NCI-H748 treated with DMSO at 0.1 percent for 48 hours (cell line): ENCODE measurements at places on chromosomes 2 and 18.

GRCh38 chr2:40041422-40042382 is 262.6 kb upstream of the THUMPD2 start:
- DNase-seq = no peak

DNA sequence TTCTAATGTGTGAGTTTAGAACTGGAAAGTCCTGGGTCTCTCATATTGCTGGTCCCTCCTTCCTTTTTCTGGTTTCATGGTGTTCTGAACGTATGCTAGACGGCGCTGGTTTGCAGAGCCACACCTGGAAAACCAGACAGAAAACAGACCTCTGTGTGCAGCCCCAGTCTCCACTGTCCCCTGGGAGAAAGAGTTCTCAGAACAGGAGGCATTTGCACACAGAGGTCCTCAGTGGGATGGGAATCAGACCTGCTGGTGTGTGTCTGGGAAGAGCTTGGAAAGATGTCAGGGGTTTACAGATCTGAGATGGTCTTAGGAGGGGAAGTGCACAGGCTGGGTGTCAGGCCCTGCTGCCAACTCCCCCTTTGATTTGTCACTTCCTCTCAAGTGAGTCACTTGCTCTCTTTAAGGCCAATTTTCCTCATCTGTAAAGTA is 14.9 kb upstream of the MBP start:
- no peak for DNase-seq

GRCh38 chr2:206323486-206323885 is 49.0 kb downstream of the ZDBF2 start:
- no peak for DNase-seq

- DNase-seq = no peak
Measured at GRCh38 chr2:71166812-71167211, 36.4 kb downstream of the MPHOSPH10 start.

- peak; percentile 14 for DNase-seq
Measured at GRCh38 chr2:107806901-107807300, 19.8 kb upstream of the RGPD4 start.

DNA sequence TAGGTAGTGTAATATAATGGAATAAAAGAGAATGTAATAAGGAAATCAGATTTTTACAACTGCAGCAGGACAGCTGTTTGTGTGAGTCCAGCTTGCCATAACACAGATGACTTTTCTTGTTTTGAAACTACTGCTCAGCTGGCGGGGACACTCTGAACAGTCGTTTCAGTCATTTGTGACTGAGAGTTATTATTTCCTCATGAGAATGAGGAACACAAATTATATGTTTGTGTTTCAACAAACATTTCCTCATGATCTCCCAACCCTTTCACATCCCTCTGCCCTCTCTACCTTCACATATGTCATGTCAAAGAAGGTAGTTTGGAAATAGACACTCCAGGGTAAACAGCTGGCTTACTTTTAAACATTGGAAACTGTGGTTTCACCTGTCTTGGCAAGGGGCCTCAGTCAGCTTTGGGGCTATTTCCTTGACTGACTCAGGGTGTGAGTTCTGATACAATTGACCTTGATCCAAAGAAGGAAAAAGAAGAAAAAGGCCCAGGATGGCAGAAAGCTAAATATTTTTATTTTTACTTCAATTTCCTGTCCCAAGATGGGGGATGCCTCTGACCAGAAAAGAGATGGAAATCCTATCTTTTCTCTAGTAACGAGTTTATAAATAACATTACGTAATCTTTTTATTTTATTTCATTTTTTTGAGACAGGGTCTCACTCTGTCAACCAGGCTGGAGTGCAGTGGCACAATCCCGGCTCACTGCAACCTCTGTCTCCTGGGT is 593 bp downstream of the SP140L start:
- no peak for DNase-seq

- DNase-seq = no peak
Measured at GRCh38 chr18:74868461-74868860, 270.8 kb downstream of the ZNF407 start.

DNA sequence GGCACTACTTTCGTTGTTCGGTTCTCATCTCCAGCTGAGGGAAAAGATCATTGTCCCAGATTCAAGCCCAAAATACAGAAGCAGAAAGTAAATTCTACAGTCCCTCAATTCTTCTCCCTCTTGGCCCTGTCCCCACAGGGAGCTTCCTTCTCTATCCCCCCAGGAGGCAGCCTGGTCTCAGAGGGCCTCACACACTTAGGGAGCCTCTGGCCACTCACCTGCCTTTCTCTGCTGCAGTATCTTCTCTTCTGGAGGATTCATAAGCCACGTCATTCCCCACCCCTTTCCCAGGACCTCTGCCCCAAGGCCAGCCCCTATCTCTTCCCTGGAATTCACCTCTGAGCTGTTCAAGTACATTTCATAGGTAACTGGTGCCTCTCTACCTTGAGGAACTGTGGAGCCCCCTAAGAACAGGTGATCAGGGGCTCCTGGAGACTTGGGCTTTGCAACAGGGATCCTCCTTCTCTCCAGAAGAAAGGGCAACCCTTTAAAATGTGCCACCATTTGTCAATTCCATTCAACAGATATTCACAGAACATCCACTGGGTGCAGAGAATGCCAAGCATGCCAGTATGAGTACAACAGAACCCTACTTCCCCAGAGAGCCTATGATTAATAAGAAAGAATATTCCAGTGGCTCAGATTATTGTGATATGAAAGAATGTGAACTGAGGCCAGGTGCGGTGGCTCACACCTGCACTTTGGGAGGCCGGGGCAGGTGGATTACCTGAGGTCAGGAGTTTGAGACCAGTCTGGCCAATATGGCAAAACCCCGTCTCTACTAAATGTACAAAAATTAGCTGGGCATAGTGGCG is 72.9 kb downstream of the CIB4 start:
- DNase-seq = no peak

DNA sequence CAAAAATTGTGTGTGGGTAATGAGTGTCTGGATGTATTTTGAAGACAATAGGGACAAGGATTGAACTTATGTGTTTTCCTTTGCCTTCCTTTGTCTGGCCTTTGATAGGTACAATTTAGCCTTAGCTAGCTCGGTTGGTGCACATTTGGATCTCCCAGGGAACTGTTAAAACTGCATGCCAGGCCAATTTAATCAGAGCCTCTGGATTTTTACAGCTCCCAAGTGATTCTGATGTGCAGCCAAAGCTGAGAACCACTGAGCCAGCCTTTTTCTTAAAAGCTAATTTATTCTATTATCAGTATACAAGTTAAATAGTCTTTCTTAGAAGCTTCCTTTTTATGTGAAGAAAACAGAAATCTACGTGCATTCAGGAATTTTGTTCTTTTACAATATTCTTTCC is 25.0 kb downstream of the PLEK start:
- DNase-seq = no peak

GRCh38 chr2:227939271-227940027 is 68.0 kb downstream of the DAW1 start:
- DNase-seq = no peak

DNA sequence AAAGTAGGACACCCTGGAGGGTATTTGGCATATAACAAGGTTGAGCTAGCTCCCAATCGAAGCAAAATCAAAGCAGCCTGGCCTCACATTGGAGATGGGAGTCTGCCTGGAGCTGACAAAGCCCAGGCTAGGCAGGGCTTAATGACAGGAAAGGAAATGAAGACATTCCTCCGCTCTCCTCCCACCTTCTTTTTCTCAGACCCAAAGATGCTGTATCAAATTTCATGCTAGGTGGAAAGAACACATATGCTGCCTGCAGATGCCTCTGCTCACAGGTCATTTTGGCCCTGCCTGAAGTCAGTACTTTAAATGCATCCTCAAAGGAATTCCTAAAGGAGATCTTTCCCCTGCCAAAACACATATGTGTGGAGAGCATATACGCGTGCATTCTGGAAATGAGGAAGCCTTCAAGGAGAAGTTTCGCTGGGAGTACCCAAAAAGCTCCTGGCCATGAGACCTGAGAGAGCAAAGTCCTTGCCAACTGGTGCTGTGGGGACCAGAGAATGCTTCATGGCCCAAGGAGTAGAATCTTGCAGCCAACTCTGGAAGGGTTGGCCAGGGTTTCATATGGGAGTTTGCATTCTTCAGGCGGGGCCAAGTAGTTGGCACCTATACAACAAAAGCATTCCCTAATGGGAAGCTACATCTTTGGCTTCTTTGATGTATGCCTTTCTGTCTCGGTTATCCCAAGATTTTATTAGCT is 88.0 kb downstream of the AQP4 start:
- DNase-seq = no peak

DNA sequence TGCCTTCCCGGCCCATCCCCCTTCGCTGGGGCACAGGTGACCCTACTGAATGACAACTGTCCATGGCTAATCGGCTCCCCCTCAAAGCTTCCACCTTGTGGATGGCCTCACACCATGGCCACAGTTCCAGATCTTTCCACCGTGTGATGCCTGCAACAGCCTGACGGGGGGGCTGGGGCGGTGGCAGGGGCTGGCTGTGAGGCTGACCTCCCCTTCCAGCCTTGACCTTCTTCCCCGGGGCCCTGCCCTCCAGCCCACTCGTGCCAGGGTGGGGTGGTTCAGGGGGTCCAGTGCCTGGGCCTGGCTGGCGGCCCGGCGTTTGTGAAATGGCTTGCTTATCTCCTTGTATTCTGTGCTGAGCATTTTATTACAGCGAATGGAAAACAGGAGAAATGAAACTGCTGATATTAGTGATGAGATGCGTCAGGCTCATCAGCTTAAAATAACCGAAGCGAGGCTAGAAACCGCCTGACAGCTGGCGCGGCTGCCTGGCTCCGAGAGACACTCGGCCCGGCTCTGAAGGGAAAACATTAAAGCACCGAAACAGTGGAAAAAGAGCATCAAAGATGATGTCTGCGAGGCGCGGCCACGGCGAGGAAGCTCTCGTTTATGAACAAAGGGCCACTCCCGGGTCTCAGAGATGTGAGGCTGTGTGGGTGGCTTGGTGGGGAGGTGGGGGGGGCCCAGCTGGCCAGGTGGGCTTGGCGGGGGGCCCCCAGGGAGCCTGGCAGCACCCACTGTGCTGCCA is 916 bp upstream of the PDCD1 start:
- DNase-seq = no peak

DNA sequence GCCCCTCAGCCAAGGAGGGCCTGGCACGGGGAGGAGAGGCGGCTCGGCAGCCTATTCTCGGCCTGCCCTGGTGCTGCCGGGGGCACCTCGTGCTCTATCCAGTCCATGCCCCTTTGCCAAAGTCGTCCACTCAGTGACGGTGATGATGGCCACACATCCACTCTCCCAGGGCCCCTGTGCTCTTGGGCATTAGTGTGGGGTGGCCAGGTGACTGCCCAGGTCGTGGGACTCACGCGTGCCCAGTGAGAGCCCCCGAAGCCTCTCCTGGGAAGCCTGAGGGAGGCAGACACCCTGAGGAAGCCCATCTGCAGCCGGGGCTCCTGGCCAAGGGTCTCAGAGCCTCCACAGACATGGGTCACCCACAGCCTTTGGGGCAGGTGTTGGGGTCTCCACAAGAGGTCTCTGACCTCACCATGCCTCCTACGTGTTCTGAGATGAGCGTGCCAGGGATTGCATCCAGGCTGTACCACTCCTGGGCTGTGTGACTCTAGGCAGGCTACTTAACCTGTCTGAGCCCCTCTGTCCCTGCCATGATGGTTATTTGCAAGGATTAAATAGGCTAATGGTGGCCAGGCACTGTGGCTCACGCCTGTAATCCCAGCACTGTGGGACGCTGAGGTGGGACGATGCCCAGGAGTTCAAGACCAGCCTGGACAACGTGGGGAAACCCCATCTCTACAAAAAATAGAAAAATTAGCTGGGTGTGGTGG is 12.9 kb downstream of the RAMP1 start:
- no peak for DNase-seq

- no peak for DNase-seq
Measured at GRCh38 chr2:196253116-196253480, 81.7 kb upstream of the STK17B start.

GRCh38 chr2:225894236-225894980 is 494.9 kb downstream of the NYAP2 start:
- DNase-seq = no peak

DNA sequence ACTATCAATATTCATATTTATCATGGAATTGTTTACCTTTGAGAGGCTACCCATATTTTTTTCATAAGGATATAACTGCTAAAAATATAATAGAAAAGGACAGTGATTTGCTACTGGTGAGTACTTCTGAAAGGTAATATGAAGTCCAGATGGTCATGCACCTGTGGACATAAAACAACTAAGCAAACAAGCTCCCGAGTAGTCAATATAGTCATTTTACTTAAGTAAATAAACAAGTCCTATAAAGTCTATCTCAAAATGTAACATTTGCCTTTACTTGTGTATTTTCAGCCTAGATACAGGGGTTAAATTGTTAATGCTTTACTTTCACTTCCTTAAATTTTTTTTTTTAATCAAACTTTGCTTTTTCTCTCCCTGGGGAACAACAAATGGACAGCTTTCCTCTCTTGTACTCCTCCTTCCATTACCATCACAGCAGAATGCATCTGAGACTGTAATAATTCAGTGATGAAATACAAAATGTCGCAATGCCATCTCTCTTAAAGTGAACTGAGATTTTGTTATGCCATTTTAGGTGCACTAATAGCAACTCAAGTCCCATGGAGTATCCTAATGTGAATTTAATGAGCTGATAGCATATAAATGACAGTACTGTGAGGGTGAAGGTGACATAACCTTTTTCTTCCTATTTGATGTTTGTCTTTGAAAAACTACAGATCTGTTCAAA is 1325.4 kb upstream of the ZEB2 start:
- peak; percentile 80 for DNase-seq

DNA sequence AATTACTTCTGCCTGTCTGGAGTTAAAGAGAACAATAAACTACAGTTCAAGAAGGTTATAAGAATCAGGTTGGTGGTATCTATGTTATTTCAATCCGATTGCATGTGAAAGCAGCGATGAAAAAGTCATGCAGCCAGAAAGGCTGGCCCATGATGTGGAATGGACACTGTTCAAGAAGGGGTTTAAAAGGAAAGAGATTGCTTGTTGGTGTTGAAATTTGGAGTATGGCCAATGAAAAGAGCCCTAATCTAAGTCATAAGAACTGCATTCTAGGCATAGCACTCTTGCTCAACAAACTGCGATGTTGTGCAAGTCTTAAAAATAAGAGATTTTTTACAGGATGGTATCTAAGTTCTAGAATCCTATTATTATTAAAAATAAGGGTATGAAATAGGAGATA is 61.3 kb downstream of the EFEMP1 start:
- DNase-seq = no peak

- DNase-seq = peak; percentile 73
Measured at GRCh38 chr2:176464886-176465564, 195.8 kb downstream of the MTX2 start.

GRCh38 chr2:128818248-128818647 is 499.6 kb upstream of the HS6ST1 start:
- no peak for DNase-seq
